ENCODE measurements at places on chromosomes 7 and 10. TPM values are rescaled to one million over a fixed set of nuclear protein-coding genes. Genes with fewer than 3 reads are reported as not detected.

- DNase-seq = no peak
Measured at GRCh38 chr7:146090023-146090645, 26.5 kb upstream of the CNTNAP2 start.

DNA sequence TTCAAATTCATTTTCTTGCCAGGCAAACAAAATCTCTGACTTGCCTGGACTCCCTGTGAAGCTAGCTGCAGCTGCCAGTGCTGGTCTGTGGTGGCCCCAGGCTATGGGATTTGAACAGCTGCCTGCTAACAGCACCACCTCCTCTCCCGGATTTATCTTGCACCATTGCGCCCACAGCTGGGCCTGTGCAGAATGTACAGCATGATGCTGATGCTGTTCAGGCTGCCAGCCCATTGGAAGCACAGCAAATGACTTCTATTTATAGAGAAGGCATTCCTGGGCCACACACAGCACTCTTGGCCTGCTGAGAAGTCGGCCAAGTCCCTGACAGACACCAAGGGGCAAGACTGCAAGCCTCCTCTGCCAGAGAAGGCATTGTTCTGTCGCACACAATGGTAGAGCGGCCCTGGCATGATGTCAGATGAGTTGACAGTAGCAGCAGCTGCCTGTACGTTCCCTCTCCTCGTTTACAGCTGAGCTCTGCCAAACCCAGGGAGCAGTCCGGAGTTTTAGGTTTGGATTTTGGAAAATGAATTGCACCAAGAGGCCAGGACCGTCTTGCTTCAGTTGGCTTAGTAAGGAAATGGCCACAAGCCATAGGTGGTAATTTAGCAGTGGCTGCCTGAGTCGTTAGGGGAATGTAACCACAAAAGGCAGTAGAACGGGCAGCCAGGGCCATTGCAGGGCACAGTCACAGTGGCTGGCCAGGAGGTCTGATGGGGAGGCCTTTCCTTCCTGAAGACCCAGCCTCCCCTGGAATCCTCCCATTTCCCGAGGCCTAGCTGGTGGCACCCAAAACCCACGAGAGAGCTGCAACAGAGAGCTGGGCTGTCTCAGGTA lies 38.5 kb downstream of the MTURN start:
- peak; percentile 93 for DNase-seq

- no peak for DNase-seq
Measured at GRCh38 chr7:47008461-47008860, 573.5 kb downstream of the TNS3 start.

HKDC1 gene
- 0.15 TPM for total RNA-seq

GRCh38 chr7:106326594-106327537 lies 42.1 kb upstream of the NAMPT start:
- DNase-seq = no peak

- DNase-seq = no peak
Measured at GRCh38 chr10:116744163-116744753, 1.9 kb upstream of the HSPA12A start.

ATRNL1 gene
- total RNA-seq = 0.16 TPM

- no peak for DNase-seq
Measured at GRCh38 chr7:13894377-13894776, 95.1 kb downstream of the ETV1 start.

- no peak for DNase-seq
Measured at GRCh38 chr7:38007096-38007495, 86.7 kb downstream of the EPDR1 start.

MSANTD7 gene
- total RNA-seq = 14.0 TPM

- DNase-seq = no peak
Measured at GRCh38 chr10:27794157-27794556, 48.5 kb upstream of the MKX start.

DNA sequence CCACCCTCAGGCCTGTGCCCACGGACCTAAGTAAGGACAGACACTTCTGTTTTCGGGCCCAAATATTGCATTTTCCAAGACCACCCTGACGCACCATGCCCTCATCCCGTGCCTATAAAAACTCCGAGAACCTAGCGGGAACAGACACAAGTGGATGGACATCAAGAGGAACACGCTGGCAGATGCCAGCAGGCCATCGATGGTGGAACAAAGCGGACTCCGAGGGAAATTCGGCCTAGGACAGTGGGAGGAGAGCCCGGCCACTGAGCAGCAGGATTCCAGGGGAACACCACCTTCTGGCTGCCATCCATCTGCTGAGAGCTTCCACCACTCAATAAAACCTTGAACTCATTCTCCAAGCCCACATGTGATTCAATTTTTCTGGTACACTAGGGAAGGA lies 243.6 kb upstream of the ZWINT start:
- no peak for DNase-seq

- DNase-seq = no peak
Measured at GRCh38 chr7:18179093-18179492, 151.4 kb upstream of the PRPS1L1 start.

SLC26A5 gene
- 3.6 TPM for total RNA-seq

- no peak for DNase-seq
Measured at GRCh38 chr7:5414916-5415315, 8.7 kb downstream of the TNRC18 start.

GRCh38 chr7:90516257-90516656 lies 46.8 kb downstream of the PTTG1IP2 start:
- no peak for DNase-seq

IDE gene
- total RNA-seq = 39.5 TPM

DNA sequence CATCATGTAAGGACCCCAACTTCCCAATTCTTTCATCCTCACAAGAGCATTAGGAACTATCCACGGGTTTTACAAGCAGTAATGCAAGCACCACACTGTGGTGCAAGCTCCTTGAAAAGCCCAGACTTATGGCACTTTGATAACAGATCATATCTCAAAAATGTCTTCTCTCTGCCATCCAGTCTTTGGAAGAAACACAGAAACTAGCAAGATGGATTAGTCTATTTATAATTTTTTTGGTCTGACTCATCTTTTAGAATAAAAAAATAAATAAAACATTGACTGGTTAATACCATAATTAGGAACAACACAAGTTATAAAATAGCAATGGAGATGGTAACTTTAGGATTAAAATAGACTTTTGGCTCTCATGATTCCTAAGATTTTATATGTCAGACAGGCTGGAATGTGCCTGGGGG lies 49.0 kb upstream of the CALD1 start:
- no peak for DNase-seq

SLC16A9 gene
- total RNA-seq = 1.2 TPM

DNA sequence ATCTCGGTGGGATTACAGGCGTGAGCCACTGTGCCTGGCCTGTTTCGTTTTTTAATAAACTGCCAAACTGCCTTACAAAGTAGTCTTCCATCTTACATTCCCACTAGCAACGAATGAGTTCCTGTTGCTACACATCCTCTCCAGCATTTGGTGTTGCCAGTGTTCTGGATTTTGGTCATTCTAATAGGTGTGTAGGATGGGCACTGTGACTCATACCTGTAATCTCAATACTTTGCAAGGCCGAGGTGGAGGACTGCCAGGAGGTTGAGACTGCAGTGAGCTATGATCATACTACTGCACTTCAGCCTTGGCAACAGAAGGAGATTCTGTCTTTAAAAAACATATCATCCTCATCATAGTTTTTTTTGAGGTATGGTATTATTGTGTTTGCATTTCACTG lies 21.4 kb upstream of the RSBN1L start:
- no peak for DNase-seq

GRCh38 chr7:116024826-116025809 lies 5.4 kb downstream of the TFEC start:
- DNase-seq = no peak

LLCFC1 gene
- total RNA-seq = not detected

TET1 gene
- total RNA-seq = 6.9 TPM

CABCOCO1 gene
- total RNA-seq = 1.2 TPM

GRCh38 chr7:151271699-151272355 lies 23.3 kb upstream of the SMARCD3 start:
- DNase-seq = no peak

GRCh38 chr10:73968098-73968521 lies 29.8 kb upstream of the VCL start:
- DNase-seq = no peak

GIMAP8 gene
- total RNA-seq = 11.5 TPM

DNA sequence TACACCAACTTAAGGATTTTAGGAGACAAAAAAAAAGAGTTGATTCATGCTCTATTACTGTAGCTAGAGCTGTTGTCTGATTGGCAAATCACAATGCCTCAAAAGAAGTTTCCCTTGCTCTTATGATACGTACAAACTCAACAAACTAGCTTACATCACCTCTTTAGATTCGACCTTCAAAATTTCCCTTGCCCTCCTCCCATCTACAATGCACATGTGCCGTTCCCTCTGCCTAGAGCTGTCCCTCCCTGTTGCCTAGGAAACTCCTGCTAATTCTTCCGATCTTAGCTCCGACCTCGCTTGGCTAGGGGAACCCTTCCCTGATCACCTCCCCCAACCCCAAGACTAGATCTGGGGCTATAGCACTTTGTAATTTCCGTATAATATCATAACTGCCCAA lies 55.4 kb downstream of the MAP3K8 start:
- DNase-seq = no peak

DNA sequence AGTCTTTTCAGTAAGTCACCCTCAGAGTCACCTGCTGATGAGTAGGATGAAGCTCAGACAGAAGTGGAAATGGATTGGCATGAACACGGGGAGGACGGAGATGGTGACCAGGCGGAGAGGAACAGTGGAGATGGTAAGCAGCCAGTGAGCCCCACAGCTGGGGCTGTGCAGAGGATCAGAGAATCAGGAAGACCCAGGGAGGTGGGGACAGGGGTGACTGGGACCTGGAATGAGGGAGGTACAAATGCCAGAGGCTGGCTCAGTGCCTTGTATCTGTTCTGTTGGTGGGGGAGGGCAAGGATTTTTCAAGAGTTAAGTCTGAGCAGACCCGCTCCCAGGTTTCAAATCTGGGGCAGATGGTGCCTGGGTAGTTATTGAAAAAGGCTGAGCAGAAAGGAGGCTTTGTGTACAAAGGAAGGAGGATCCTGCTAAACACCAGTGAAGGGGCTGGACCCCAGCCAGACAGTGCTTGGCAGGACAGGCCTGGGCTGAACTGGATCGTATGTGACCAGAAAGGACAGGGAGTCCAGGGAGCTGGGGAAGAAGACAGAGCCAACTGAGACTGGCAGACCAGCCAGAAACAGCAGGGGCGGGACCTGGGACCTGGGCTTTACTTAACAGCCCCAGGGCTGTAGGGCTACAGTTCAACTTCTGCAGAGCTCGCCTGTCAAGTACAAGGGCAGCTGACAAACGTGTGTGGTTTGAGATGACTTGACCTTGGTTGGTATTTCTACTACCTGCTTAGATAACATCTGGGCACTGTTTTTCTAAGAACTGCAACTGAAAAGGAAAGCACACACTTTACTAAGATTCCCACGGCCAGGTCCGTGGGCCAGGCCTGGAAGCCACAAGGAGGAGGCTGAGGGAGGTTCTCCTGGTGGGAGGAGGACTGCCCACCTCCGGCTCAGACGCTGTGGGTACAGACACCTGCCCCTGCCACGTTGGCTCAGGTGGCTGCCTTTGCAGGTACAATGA lies 13.2 kb upstream of the FRMPD2 start:
- peak; percentile 93 for DNase-seq

Data from breast epithelium (tissue), 4 donors.